ENCODE measurements at places on chromosomes 6 and 20. TPM values are rescaled to one million over a fixed set of nuclear protein-coding genes. Genes with fewer than 3 reads are reported as not detected.

- DNase-seq: no peak
Measured at GRCh38 chr6:140048202-140048790, 673.8 kb upstream of the CITED2 start.

DNA sequence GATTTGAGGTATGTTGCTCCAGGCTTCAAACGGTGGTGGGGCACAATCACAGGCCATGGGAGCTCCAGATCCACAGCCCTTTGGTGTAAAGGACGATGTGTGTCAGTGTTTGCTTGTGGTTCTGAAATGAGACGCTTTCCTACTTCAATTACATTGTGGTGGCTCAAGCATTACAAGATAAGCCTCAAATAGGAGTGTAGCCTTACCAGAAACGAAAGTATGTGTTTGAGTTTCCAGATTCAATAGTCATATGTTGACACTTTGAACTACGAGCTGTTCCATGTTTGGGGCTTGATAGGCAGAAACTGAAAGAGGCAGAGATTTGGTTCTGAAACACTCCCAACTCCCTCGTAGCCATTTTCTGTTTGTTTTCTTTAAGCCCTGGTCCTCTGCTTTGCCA, 187.1 kb downstream of the MYLK4 start:
- no peak for DNase-seq

DNA sequence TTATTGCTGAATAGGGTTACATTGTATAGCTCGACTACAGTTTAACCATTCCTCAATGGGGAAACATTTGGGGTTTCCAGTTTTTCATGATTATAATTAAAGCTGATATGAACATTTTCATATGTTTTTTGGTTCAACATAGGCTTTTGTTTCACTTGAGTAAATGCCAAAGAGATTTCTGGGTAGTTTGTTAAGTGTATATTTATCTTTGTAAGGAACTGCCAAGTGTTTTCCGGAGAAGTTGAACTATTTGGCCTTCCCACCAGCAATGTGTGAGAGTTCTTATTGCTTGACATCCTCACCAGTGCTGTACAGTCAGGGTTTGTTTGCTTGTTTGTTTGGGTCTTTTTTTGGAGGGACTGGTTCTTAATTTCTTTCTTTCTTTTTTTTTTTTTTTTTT, 83.7 kb upstream of the RALY start:
- DNase-seq: no peak

DNA sequence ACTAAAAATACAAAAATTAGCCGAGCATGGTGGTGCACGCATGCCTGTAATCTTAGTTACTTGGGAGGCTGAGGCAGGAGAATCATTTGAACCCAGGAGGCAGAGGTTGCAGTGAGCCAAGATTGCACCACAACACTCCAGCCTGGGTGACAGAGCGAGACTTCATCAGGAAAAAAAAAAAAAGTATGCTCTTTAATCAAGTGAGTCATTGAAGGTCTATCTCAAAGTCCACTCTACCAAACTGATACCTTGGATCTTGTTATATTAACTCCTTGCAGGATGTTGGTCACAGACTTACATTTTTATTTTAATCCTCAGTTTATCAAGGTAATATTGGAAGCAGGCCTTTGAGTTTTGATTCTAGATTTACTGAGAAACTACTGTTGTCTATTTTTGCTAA, 348.7 kb downstream of the COL12A1 start:
- no peak for DNase-seq

- no peak for DNase-seq
Measured at GRCh38 chr6:37711331-37712241, 13.9 kb upstream of the MDGA1 start.

The TBPL1 gene
- 26.4 TPM for polyA plus RNA-seq

DNA sequence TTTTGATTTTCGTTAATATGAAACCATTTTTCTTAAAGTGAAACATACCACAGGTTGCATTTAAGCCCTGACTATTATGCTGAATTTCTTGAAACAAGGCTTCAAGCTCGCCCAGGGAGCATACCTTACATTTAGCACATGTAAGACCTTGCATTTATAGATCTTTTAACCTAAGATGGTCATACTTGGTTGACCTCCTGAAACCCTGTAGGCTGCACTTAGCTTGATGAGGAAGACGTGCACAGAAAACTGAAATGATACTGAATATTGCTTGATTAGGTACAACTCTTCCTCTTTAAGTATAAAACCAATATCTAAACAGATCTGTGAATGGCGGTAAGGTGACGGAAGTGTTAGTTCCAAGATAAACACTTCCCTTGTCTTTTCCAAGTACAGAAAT, 82.2 kb downstream of the CTNNBL1 start:
- DNase-seq: no peak

Data from sigmoid colon (tissue), 7 donors.